ENCODE measurements at places on chromosomes 11 and 22.

- no peak for DNase-seq
Measured at GRCh38 chr11:27699926-27700350, 317 bp downstream of the BDNF start.

DNA sequence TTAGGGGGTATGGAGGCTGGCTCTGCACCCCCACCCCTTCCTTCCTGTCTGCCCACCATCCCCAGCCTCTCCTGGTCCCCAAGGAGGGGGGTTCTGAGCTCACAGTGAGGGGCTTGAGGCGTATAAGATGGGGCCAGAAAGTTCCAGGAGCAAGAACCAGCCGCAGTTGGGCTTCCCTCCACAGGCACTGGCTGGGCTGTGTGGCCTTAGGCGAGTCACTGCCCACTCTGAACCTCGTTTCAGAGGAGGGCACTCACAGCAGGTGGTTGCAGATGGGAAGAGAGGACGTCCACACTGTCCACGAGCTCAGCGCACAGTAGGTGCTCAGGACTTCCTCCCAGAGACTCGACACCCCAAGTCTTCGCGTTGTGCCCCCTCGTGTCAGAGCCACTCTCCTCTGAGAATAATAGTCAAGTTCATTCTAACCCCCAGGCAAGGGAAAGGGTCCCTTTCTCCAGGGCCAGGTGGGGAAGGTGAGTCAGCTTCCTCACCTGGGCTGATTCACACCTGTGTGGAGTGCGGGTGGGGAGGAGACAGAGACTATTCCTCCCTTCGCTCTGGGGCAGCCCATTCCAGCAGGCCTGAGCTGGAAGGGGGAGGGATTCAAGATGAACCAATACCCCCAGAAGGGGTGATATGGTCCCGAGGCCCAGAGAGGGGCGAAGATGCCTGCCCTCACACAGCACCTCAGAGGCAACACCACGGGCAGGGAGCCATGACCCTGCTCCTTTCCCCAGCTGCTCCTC, 29.3 kb downstream of the RPL3 start:
- DNase-seq, result no peak

DNA sequence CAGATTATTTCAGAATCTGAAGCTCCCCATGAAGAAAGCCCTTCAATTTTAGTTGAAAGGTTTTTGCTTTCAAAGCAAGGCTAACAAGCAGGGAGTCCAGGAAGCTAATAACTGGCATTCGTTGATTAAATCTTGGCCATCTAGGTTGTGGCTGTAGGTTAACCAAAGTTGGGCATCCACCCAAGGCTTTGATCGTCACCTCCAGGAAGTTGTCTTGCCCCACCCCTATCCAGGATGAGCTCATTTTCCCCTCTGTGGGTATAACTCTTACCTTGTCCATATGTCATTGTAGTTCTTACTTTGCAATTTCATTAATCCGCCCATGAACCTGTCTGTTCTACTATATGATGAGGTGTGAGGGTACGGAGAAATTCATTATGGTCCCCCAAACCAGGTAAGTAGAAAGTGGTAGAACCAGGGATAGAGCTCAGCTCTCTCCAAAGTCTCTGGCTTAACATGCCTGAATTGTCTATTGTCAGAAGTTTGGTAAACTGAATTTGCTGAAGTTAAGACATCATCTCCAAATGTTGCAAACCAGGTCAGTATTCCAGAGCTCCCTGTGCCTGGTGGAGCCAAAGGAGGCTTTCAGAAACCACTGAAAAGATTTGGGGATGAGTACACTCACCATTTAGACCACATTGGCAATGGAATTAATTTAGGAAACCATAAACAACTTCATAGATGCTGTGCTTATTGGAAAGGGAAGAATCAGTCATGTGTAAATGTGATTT, 97.1 kb downstream of the CD44 start:
- peak; percentile 60 for DNase-seq

DNA sequence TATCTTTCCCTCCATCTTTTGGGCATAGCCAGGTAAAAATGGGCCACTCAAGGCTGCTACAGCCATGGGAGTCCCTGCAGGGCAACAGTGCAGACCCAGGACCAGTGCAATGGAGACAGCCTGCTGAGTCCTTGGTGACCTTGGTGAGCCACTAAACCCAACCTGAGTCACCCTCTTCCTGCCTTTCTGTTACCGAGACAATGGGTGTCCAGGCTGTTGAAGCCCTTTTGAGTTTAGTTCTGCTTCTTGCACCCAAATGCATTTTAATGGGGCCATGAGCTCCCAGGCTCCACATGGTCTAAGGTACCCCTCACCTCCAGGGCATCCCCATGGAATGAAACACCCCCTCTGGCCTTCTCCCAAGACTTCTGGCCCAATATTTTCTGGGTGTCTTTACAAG, 874 bp upstream of the PLAAT4 start:
- DNase-seq, result peak; percentile 32

GRCh38 chr11:119686177-119686882, 42.7 kb downstream of the NECTIN1 start:
- no peak for DNase-seq

DNA sequence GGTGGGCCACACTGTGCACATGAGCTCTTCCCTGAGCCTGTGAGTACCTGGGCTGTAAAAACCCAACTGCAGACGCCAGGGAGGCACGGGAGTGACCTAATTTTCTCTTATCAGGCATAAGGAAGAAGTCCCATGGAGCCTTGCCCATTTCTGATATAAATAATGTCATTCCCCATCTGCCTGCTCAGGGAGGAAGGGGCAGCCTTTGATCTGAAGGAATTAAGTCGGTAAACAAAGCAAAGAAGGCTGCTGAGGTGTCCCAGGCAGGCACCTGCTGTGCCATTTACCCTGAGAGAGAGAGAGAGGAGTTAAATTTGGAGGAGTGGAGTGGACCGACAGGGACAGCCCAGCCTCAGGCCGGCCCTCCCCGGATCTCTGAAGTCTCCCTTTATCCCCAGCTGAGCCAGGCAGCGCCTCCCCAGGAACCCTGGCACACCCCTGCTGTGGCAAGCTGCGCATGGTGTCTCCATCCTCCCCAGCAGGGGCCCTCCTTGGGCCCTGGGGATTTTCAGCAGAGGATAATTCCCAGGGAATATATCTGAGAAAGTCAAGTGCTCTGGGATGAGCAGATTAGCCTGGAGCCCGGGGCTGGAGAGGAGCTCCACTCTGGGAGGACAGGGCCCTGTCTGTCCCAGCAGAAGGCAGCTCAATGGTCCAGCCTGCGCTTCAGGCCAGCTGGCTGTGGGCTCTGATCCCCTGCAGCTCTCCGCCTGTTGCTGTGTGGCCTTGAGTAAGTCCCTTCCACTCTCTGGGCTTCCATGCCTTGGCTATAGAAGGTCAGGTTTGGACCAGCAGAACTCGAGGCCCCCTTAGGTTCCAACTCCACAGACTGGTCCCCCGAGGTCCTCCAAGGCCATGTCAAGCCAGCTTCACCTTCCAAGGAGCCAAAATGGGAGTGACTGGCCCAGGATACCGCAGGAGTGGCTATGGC, 17.5 kb upstream of the CABP7 start:
- no peak for DNase-seq

DNA sequence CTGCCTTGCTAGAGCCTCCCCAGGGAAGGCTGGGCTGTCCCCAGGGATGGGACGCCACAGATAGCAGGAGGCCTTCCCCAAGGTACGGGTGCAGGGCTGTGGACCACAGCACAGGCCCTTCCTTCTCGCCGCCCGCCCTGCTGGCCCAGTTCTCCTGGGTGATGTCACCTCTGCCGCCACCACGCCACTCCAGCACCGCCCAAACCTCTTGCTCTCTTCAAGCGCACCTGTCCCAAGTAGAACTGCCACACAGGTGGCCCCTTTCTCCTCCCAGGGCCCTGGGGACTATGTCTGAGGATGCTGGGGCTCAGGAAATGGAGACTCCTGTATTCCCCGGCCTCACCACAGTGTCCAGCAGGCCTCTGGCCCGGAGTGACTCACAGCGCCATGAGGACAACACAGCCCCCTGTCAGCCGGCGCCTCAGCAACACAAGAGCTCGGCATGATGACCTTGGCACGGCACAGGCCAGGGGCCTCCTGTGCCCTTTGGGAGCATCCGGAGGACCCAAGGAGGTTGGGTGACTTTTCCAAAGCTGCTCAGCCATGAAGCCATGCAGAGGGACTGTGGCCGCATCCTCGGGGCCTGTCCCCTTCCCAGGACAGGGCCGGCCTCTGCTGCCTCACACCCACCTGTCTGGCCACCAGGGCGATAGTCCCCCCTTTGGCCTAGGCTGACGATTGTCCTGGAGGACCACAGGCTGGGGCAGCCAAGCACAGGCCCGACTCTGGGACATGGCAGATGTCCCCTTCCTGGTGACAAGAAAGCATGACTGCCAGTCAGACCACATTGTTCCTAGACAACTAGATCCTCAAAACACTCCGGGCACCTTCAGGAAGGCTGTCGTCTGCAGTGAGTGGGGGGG, 1023.5 kb downstream of the BRD1 start:
- no peak for DNase-seq

- no peak for DNase-seq
Measured at GRCh38 chr11:61106894-61107470, 4.7 kb downstream of the CD5 start.

DNA sequence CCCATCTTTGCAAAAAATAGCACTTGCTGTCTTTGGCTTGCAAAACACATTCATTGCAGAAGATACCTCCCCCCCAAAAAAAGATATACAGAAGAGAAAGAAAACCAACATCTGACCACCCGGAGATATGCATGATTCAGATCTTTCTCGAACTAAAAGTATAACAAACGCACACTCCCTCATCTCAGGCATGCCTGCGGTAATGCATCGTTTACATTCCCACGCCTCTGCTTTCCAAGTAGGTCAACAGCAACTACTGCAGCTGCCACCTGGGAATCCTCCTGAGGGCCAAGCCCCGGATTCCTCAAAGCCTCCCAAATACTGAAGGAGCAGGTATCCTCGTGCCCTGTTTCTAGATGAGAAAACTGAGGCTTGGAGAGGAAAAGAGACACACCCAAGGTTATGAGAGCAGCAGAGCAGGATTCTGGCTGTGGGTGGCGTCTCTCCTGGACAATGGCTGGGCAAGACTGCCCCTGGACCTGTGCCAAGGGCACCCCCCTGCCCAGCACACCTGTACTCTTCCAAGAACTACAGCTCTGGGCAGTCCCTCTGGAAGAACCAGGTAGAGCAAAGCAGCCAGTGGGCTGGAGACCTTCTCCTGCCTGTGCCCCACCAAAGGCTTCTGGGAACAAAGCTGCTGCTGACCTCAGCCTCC, 38.1 kb downstream of the NUP50 start:
- DNase-seq, result no peak

GRCh38 chr11:57405271-57405860, 14.9 kb upstream of the PRG2 start:
- no peak for DNase-seq

GRCh38 chr22:45775062-45775461, 103.4 kb downstream of the ATXN10 start:
- no peak for DNase-seq

- no peak for DNase-seq
Measured at GRCh38 chr11:92941676-92942571, 27.5 kb upstream of the MTNR1B start.

DNA sequence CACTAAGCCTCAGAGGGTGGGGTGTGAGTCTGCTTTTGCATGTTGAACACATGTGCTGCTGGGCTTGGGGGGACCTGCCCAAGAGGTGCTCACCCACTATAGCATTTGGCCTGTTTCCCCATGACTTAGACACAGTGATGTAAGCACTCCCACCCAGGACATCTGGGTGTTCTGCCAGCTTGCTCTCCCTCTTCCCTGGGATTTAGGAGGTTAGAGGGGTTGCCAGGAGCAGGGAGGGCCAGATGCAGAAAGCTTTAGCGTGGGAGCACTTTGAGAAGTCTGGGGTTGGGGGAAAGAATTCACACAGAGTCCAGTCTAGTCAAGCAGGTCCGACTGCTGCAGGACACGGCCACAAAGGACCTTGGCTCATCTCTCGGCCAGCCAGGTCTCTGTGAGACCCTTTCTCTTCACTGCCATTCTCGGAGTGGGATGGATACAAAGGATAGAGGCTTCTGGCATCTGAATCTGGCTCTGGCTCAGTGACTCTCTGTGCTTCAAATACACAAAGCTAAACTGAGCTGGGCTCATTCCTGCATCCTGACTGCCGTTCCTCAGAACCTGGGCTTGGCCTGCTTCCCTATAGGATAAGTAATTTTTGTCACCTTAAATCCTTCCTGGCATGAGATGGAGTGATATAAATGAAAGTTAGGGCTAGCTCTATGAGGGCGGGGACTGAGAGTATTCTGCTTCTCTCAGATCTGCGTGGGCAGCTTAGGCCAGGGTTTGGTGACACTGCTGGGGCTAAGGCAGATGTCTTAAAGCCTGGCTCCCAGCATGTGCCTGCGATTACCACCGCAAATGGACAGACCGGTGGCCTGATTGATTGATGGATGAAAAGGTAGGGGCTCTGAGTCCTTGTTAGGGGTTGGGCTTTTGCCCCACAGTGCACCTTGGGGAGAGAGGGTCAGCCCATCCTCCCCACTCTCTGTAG, 14.5 kb downstream of the USP2 start:
- no peak for DNase-seq

GRCh38 chr11:112334381-112334780, 73.7 kb upstream of the PLET1 start:
- no peak for DNase-seq

GRCh38 chr11:35624781-35625180, 6.5 kb downstream of the FJX1 start:
- no peak for DNase-seq

GRCh38 chr11:119585043-119585781, 143.8 kb downstream of the NECTIN1 start:
- DNase-seq, result no peak

- DNase-seq, result no peak
Measured at GRCh38 chr11:130442737-130443136, 5.7 kb upstream of the ADAMTS15 start.
